NCI-H1417 (cell line): ENCODE measurements at places on chromosomes 4 and X.
A peak's percentile ranks its signal among the peaks of the same experiment; 100 is the strongest.

DNA sequence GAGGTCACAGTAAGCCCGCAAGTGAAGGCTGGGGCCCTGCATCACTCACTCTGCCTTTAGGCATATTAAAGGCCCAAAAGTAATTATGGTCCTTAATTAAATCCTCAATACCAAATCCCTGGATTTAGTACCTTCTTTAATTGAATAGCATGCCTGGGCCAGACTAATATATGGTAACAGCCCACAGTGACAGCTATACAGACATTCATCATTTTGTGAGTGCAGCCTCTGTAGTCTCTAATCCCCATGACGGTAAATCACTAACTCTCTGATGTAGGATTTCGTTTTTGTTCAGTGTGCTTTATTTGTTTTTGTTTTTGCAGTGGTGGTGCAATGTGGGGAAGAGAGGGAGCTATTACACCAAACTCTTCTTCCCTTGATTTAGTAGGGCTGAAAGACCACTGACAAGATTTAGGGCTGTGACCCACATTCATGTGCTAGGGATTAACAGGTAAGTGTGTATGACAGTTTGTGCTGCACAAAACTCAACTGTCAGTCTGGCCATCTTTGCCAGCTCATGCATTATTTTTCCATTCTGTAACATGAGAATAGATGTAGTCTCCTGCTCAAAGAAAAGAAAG lies 60.6 kb upstream of the SLC39A8 start:
- DNase-seq, result no peak

GRCh38 chrX:25600776-25601175 lies 537.4 kb upstream of the MAGEB18 start:
- no peak for DNase-seq

GRCh38 chr4:141473952-141474351 lies 162.4 kb upstream of the IL15 start:
- DNase-seq, result peak; percentile 5

DNA sequence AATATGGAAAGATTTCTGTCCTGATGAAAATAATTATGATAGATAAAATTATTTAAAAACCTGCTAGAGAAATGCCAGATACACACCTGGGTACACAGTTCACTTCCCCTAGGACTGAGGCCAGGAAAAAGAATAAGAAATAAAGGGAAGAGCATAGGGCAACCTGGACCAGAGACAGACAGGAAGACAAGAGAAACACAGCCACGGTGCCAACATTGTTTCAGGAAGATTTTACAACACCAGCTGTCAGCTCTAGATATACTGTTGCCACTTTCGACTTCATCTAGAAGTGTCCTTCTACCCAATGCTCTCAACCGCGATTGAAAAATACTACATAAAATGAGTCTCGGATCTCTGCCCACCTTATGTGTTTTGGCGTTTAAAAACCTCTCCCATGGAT lies 128.5 kb downstream of the MAML3 start:
- no peak for DNase-seq

DNA sequence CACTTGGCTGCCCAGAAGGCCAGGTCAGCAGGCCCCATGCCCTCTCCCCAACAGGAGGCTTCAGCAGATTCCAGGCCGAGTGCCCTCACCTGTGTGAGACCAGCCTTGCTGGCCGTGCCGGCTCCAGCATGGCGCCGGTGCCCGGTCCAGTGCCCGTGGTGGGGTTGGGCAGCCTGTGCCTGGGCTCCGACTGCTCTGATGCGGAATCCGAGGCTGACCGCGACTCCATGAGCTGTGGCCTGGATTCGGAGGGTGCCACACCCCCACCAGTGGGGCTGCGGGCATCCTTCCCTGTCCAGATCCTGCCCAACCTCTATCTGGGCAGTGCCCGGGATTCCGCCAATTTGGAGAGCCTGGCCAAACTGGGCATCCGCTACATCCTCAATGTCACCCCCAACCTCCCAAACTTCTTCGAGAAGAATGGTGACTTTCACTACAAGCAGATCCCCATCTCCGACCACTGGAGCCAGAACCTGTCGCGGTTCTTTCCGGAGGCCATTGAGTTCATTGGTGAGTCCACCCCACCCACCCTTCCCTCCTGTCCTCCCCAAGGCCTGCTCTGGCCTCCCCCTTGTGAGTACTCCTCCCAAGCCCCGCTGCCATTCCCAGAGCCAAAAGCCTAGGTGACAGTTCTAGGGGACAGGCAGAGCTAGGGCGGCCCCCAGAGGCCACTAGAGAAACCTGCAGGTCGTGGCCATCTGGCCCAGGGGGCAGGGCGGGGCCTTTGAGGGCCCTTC lies 2.3 kb downstream of the DUSP9 start:
- DNase-seq, result peak; percentile 17

- DNase-seq, result no peak
Measured at GRCh38 chrX:15751155-15751819, 13.2 kb downstream of the CA5B start.

GRCh38 chrX:128650326-128650725 lies 598.1 kb upstream of the ACTRT1 start:
- no peak for DNase-seq

GRCh38 chr4:108411836-108412235 lies 208.5 kb upstream of the RPL34 start:
- DNase-seq, result no peak

DNA sequence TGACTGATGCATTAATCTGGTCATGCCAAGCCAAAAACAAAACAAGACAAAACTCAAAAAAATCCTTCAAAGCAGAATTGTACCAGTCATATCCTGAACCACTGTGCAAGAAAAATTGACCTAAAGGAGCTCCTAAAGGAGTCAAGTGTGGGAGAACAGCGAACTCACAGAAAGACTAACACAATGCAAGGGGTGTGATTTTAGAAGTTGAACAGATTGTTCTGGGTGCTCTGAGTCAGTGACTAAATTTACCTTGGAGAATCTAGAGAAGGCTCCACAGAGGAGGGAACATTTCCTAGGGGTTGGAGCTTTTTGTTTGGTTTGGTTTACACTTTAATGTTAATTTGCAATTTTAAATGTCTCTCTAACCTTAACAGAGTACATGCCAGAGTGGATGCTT lies 48.9 kb upstream of the PHF8 start:
- no peak for DNase-seq

DNA sequence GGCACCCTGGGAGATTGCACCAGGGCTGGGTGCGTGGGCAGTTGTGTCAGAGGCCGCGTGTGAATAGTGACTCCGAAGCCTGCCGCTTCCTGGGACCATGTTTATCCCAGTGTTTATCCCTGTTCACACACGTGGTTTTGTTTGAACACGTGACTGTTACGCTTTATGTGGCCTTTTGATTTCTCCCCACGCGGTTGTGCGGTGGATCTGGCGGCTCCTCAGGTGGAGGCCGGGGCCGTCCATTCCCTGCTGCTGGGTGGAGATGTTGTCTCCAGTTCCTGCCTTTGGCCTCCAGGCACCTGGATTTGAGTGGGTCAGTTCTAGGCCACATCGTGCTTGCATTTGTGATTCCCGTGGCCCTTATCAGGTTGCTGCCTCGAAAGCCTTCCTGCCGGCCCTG lies 35.1 kb downstream of the NELFA start:
- no peak for DNase-seq

DNA sequence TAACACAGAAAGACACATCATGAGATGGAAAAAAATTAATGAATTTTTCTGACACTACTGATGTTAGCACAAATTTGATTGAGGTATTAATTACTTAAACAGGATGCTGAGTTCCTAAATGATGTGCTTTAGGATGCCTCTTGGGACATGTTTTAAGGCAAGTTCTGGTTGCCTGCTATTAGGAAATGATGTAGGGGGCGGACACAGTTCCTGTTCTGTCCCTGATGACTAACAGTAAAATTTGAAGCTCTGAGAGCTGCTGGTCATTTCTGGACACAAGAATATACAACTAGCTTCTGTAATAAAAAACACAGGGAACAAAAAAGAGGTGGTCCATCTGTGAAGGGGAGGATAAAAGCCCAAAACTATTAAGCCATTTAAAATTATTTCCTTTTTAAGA lies 163.2 kb upstream of the ETNPPL start:
- DNase-seq, result no peak

GRCh38 chr4:10981096-10981495 lies 296.5 kb upstream of the CLNK start:
- DNase-seq, result no peak

GRCh38 chr4:8544741-8545438 lies 35.3 kb upstream of the GPR78 start:
- DNase-seq, result no peak

DNA sequence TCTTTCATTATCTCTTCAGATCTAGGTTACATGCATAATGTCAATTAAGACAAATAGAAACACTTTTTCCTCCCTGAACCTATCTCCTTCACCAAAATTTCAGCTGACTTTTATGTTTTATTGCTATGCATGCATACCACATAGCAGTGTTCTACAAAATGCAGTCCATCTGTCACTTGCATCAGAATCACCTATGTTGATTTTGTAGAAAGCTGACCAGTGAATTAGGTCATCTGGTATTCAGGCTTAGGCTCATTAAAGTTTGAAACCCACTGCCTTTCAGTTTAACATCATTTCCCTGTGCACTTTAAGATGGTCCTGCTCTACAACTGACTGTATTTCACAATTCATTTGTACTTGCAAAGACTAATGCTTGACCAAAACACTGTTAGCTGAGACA lies 277.9 kb downstream of the CFAP299 start:
- DNase-seq, result no peak

DNA sequence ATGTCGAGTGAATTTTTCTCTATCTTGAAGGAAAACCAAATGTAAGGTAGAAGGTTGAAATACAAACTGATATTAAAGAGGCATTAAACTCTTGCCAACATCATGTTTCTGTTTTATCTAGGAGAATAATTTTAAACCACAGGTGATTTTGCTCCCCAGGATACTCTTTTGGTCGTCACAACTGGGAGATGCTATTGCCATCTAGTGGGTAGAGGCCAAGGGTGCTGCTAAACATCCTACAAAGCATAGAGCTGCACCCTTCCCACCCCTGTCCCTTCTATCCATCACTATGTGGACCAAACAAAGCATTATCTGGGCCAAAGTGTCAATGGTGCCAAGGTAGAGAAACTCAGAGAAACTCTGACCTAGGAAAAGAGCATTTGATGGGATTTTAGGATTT lies 154.6 kb upstream of the MAGEB2 start:
- peak; percentile 29 for DNase-seq

DNA sequence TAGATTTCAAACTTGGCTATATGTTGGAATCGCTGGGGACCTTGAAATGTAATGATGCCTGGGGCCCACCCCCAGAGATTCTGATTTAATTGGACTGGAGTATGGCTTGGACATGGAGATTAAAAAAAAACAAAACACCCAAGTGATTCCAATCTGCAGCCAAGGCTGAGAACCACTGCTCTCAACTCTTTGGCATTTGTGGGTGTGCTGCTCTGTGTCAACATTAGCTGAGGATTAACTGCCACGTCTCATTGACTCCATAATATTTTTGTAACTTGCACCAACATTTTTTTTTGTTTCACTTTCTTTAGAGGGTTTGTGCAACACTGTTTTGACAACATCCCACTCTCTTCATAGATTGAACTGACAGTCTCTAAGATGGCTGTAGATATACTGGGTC lies 41.1 kb upstream of the PDK3 start:
- no peak for DNase-seq

DNA sequence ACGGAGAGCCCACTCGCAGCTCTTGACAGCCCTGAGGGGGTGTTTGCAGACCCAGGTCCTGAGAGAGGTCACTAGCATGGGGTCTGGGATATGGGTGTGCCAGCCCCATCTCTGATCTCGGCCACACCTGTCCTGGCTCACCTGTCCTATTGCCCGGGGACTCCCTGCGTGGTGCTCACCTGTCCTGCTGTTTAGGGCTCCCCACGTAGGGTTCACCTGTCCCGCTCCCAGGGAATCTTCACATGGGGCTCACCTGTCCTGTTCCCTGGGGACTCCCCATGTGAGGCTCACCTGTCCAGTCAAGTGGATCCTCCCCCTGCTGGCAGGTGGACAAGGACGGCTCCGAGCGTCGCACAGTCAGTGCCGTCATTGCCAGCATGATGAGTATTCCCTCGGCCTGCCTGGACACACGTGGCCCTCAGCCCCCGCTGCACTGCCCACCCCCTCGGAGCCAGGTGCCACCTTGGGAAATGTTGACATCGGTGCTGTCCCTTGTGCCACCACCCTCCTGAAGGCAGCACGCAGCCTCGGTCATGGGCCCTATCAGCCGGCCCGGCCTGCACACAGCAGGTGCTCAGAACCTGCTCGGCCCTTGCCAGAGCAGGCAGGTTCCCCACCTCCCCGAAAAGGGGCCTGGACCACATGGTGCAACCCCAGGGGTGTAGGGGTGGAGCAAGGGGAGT lies 6.3 kb downstream of the SLC49A3 start:
- DNase-seq, result peak; percentile 73

GRCh38 chrX:133958997-133959688 lies 26.3 kb downstream of the GPC3 start:
- no peak for DNase-seq

- DNase-seq, result no peak
Measured at GRCh38 chrX:9597361-9598035, 132.6 kb downstream of the TBL1X start.

DNA sequence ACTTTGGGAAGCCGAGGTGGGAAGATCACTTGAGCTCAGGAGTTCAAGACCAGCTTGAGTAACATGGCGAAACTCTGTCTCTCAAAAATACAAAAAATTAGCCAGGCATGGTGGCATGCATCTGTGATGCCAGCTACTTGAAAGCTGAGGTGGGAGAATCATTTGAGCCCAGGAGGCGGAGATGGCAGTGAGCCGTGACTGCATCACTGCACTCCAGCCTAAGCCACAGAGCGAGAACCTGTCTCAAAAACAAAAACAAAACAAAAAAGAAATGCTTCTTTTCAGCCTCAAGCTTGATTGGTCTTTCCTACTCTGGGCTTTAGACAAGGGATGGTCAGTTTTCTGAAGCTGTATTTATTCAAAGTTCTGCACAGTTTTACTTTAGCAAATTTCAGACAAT lies 15.8 kb upstream of the DHRSX start:
- no peak for DNase-seq

DNA sequence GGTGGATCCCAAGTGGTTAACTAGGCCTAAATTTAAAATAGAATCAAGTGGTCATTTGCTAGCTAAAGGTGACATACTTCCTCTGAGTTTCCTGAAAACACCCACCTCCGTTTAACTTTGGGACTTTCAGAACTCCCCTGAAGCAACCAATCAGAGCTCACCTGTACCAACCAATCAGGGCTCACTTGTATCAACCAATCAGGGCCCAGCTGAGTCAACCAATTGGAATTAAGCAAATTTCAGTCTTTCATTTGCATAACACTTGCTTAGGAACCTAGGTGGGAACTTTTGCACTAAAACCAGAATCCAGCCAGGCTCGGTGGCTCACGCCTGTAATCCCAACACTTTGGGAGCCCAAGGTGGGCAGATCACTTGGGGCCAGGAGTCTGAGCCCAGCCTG lies 15.9 kb downstream of the GPC4 start:
- no peak for DNase-seq
